ENCODE measurements at places on chromosomes 1 and 21.

GRCh38 chr1:248798791-248799190 is 26.9 kb downstream of the SH3BP5L start:
- DNase-seq = no peak

DNA sequence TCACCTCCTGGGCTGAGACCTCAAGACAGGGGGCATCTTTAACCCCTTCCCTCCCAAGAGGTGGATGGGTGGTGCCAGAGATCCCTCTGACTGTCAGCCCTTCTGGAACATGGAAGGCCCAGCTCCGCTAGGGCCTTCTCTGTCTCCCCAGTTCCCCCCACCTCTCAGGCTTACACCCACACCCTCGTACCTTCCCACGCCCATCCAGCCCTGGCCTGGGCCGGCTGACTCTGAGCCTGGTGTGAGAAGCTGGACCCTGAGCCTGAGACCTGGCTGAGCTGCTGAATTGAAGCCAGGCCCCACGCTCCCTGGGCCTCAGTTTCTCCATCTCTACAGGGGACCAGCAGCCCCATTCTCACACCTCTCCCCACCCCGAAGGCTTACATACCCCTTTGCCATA is 5.4 kb downstream of the EPHA2 start:
- no peak for DNase-seq

DNA sequence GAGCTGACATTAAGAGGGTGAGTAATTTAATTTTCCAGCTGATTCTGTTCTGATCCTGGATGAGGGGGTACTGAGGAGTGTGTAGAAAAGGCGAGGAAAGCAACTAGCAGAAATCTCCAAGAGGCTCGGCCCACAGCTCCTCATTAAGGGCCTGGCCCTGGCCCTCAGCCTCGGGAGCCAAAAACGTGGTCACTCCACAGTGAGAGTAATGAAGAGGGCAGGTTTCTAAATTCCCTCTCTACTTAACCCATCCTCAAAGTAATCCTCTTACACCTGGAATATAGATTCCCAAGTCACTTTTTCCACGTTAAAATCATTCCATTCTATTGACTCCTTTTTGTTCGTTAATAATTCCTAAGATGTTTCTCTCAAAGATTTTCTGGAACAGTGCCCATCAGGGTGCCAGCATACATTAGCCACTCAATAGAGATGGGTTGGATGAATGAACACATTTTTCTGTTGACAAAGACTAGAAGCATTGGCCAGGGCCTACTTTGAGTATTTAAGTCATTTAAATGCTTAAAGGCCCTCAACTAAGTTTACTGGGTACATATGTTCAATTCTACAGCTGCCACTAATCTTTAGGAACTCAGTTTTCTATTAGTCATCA is 1.1 kb upstream of the COL11A1 start:
- peak; percentile 20 for DNase-seq

GRCh38 chr21:26593800-26594199 is 20.7 kb upstream of the CYYR1 start:
- DNase-seq = no peak

DNA sequence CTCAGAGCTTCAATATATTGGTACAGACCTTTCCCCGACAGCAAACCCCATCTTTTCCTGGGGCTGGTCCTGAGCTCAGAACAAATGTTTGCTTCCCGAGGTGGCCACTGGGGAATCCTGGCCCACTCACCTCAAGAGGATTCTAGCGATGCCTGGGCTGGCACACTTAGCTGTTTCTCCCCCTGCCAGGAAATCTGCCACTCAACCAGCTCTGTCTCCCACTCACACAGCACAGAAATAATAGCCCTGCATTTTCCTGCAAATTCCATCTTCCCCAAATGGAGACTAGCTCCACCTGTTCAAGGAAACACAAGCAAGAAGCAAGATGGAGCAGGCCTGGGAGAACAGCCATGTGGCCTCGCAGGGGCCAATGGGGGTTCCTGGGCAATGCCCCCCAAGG is 21.1 kb downstream of the KCNN3 start:
- no peak for DNase-seq

GRCh38 chr21:25890001-25890400 is 155.2 kb downstream of the GABPA start:
- DNase-seq = no peak

- DNase-seq = no peak
Observed at GRCh38 chr1:30028283-30028682, 695.1 kb downstream of the MATN1 start.

DNA sequence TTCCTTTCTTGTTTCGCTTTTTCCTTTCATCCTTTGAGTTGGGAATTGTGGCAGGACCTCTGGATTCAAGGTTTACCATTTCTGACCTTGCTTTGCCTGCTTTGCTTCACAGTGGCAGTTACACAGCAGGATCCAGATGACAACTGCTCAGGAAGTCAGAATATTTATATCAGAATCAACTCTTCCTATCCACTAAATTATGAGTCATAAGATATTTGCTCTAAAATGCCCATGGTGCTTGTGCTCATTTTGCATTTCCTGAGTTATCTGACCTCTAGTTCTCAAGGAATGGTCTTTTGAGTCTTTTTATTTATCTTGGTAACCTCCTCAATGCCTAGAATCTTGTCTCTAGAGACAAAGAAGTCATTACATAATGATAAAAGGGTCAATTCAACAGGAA is 290.8 kb downstream of the LRRC7 start:
- DNase-seq = no peak

- DNase-seq = no peak
Observed at GRCh38 chr1:233151861-233152260, 143.7 kb downstream of the PCNX2 start.

GRCh38 chr1:58047265-58047858 is 499.2 kb downstream of the OMA1 start:
- DNase-seq = no peak

GRCh38 chr1:224489534-224490365 is 55.2 kb upstream of the WDR26 start:
- DNase-seq = peak; percentile 62

GRCh38 chr1:46508757-46509156 is 19.1 kb downstream of the DMBX1 start:
- DNase-seq = no peak

DNA sequence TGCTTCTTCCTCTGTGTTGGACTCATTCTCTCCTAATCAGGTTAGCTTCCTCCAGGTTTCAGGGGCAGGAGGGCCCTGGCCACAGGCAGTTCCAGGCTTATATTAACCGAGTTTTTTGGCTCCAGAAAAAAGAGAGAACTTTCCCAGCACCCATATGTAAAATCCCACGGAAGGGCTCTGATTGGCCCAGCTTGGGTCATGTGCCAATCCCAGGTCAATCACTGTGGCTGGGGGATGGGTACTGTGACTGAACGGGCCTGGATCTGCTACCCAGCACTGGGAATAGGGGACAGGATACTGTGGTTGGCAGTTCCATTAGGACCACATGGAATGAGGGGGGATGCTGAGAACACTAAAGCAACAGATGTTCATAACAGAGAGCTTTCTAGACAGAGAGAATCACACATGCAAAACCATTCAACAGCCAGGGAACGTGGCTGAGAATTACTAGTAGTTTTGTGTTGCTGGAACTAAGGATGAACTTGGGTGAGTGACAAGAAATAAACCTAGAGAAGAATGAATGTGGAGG is 51.1 kb upstream of the NEK2 start:
- no peak for DNase-seq

Measured in myocyte (in vitro differentiated cells).